NCI-H1694 treated with DMSO at 0.1 percent for 48 hours (cell line): ENCODE measurements at places on chromosomes 12 and 14.

DNA sequence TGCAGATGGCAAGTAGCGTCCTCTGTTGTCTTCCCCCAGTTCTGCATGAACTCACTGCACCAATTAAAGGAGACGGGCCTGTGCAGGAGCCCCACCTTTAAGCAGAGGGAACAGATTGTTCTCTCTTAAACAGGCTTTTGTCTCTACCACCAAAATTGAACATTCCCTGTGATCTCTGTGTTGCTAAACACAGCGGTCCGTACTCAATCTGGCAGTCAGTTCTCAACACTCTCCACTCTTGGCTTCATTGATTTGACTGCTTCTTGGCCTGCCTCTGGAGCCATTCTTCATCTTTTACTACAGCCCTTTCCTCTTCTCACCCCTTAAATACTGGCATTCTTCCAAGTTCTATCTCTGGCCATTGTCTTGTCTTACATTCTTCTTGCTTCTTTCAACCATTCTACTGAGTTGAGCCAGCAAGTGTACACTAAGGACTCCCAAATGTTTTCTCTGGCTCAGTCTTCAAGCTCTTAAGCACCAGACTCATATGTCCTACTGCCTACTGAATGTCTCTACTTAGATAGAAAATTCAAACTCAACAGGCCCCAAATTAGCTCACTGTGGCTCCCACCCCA lies 8.0 kb upstream of the NT5DC3 start:
- no peak for DNase-seq

DNA sequence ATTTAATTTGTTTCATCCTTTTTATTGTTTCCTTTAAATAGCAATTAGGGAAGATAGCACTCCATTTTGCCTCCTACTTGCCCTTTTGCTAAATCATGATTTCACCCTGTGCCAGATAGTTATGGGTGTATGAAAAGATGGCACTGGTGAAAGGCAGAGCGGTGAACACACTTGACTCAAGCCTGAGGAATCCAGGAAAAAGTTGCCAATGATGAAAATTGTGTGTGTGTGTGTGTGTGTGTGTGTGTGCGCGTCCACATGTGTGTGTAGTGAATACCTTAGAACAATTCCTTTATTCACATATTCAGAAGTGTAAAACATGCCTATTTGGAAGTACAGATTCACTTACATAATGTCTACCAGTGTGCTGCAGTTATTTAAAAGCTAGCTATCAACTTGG lies 123.8 kb downstream of the PTCSC3 start:
- DNase-seq: no peak

DNA sequence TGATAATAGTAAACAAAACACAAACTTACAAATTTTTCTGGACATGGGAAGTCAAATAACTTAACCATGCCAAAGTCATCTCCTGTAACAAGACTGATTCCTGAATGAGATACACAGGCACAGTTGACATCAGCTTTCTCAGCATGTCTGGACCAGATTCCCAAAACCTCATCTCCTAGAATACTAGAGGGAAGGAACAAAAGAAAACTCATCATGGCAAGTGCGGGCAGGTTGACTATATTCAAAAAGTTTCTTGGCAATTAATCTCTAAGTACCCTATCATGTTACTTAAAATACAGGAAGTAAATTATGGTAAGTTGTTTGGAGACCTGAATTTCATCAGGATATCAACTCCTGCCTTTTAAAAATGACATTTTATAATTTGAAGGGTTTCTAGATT lies 53.9 kb downstream of the ZC3H14 start:
- DNase-seq: no peak

GRCh38 chr12:50953047-50953446 lies 703 bp downstream of the HIGD1C start:
- DNase-seq: no peak

DNA sequence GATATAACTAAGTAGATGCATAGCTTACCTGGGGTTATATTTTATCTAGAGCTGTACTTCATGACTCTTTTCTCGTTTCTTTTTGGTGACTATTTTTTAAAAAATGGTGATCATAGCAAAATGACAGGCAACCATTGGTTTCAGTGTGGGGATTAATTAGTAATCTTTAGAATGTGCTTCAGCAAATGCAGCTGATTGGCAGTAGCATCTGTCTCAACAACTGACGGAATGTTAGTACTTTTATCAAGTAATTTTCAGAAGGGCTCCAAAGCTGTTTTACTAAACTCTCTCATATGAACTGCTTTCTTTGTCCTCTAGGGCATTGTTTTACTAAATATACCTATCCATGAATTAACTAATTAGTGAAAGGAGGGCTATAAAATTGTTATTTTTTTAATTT lies 117.6 kb downstream of the TRMT5 start:
- no peak for DNase-seq

- no peak for DNase-seq
Measured at GRCh38 chr12:132925597-132926414, 30.3 kb downstream of the ZNF605 start.

- no peak for DNase-seq
Measured at GRCh38 chr12:3420693-3421092, 70.3 kb upstream of the PRMT8 start.

GRCh38 chr14:55976655-55977054 lies 141.6 kb upstream of the PELI2 start:
- no peak for DNase-seq

DNA sequence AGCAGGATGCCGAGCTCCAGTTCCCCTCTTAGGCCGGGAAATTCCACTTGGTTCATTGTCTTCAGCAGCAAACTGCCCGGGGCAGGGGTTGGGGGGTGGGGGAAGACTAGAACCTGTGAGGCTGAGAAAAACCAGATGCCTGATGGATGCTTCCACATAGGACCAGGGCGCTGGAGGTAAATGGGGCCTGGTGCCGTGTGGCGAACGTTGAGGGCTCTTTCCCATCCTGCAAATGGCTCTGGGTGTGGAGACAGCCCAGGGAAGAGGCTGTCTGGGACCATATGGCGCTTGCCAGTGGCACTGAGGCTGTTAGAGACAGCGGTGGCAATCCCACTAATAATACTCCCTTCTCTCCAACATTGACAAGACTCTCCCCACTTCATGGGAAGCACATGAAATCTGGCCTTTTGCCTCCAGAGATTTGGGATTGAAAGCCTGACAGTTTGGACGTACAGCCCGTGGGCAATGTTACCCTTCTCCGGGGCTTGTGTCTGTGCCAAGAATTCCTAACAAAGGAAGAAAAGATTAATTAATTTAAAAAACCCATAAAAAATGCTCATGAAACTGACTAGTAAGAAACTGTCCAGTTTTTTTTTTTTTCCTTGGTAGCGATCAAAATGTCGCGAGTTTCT lies 44.5 kb downstream of the MAP1LC3B2 start:
- DNase-seq: peak; percentile 64

DNA sequence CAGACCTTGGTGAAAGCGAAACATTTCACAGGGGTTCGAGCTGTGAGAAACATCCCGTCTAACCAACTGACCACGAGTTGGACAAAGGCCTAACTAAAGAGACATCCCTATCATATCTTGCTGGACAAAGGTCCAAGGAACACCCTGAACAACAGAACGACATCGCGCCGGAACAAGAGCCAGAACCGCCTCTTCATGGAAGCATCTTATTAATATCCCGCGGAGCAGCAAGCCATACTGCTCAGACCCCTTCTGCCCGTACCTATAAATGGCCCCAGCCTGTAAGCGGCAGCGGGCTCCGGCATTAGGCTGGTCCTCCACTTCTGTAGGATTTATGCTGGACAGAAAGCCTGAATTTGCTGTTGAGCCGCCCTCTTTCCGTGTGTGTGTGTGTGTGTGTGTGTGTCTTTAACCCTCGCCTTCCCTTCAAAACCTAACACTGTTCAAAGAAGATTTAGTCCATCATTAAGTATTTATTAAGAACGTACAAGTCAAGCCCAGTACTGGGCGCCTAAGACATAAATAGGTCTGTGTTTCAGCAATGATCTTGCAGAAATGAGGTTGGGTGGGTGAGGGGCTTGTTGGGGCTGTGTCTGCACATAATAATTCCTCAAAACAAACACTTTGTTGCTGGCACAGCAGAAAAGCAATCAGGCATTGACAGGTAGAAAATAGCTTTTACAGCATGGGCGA lies 1.9 kb downstream of the SLC6A15 start:
- no peak for DNase-seq

GRCh38 chr12:96503976-96504375 lies 14.6 kb downstream of the CFAP54 start:
- no peak for DNase-seq

GRCh38 chr14:23528555-23528954 lies 23.0 kb downstream of the ZFHX2 start:
- DNase-seq: no peak

GRCh38 chr12:89710873-89711750 lies 2.5 kb upstream of the ATP2B1 start:
- no peak for DNase-seq

- DNase-seq: no peak
Measured at GRCh38 chr12:3568695-3569094, 77.7 kb downstream of the PRMT8 start.

GRCh38 chr12:56476972-56477432 lies 8.6 kb downstream of the SPRYD4 start:
- DNase-seq: no peak

DNA sequence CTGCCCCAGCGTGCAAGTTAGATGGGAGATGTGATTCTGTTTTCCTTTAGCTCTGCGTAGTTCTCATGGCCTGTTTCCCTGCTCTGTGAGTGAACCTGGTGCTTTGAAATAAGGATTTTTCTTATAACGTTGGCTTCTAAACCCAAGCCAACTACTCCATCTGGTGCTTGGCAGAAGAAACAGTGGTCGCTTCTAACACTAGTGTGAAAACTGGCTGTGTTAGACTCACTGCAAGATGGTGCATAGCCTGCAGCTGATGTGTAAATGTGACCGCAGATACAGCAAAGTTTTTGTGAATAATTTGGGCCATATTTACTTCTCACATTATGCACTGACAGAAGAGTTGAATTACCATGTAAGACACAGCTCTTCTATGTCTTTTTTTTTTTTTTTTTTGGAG lies 12.2 kb downstream of the GTF2H3 start:
- DNase-seq: peak; percentile 34

GRCh38 chr14:53748691-53749090 lies 207.9 kb downstream of the BMP4 start:
- no peak for DNase-seq

GRCh38 chr12:9910716-9911421 lies 21.3 kb downstream of the CLEC2A start:
- DNase-seq: no peak
